ENCODE measurements at places on chromosomes 4 and X. TPM values are rescaled to one million over a fixed set of nuclear protein-coding genes. Genes with fewer than 3 reads are reported as not detected.
A peak's percentile ranks its signal among the peaks of the same experiment; 100 is the strongest.

DNA sequence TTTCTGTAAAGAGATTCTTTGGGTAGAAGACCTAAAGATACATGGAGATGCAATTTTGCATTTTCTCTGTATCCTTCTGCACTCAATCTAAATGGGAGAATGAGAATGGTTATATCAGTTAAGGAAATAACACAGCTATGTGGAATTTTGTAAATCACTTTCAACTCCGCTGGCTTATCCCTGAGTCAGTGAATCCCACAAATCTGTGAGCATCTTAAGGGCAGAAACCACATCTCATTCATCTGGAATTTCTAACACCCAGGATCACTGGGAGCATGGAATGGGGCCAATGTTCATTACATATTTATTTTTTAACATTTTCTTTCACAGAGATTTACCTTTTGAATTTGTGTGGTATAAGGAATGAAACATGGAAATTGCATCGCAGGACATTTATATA is 167.8 kb downstream of the CFAP47 start:
- DNase-seq: no peak

DNA sequence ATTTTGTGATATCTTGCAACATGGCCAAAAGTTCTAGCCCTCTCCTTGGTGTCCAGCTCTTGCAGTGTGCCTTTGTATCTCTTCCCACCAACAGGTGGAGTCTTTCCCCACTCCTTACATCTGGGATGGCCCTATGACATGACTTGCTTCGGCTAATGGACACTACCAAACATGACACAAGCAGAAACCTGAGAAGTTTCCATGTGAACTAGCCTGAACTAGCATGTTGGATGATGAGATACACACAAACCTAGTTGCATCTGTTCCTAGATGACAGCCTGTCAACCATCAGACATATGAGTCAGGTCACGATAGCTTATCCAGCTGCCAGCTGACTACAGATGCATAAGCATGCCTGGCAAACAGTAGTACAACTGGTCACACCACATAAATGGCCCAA is 207.5 kb upstream of the FTHL17 start:
- no peak for DNase-seq

GRCh38 chrX:107827852-107828251 is 2.2 kb downstream of the MID2 start:
- DNase-seq: no peak

DNA sequence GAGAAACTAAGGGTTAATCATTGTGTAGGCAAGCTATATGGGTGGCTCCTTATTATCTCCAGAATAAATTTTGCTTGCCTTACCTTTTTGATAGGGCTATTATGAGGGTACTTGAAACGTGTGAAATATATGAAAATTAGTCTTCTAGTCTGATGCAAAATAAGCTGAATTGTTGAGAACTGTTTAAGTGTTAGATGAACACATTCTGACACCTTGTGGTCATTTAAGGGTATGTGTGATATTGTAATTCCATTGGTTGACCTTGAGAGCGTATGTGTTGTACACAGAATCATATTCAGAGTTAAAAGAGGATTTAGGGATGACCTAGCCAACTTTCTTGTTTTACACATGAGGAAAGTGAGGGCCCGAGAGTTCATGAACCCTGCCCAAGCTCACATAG is 44.6 kb upstream of the LINC00632 start:
- no peak for DNase-seq

- no peak for DNase-seq
These were observed 2.1 kb upstream of the STAP1 start for GRCh38 chr4:67556436-67556835.

DNA sequence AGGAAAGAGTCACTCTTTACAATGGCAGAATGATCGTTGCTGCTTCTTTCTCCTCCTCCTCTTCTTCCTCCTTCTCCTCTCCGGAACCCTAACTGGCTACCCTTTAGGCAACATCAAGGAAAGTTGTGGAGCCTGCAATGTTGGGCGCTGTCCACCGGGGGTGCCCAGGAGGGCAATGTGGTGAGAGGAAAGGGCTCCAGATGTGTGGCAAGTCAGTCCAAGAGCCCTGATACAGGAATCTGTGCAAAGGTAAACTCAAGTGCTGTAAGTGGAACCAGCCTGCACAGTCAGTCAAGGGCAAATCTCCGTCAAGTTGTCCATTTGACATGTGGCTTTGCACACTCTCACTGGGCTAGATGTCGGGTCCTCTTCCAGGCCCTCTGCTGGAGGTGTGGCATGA is 2.8 kb downstream of the RTL5 start:
- DNase-seq: no peak

GRCh38 chr4:41853973-41854372 is 81.3 kb upstream of the TMEM33 start:
- no peak for DNase-seq

GRCh38 chr4:182062458-182062857 is 180.7 kb upstream of the TENM3 start:
- DNase-seq: no peak

- no peak for DNase-seq
These were observed 76.7 kb downstream of the SCD5 start for GRCh38 chr4:82721819-82722423.

DNA sequence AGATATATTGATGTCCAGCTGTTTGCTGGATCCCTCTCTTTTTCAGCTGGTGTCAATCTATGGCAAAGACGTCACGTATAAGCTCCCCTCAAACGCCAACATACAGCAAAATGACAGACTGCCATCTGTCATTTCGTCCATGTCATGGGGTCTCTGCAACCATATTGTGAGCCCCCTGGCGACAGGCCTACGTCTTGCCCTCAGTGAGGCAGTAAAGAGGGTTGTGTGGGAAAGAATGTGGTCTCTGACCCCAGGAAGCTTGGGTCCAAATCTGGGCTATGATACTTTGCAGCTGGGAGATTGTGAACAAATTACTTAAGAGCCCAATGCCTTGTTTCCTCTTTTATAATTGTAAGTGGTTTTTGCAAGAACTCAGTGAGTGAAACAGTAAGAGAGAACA is 7.4 kb downstream of the SUPT20HL2 start:
- DNase-seq: no peak

GRCh38 chrX:47933946-47934345 is 69.8 kb downstream of the ZNF182 start:
- DNase-seq: no peak

DNA sequence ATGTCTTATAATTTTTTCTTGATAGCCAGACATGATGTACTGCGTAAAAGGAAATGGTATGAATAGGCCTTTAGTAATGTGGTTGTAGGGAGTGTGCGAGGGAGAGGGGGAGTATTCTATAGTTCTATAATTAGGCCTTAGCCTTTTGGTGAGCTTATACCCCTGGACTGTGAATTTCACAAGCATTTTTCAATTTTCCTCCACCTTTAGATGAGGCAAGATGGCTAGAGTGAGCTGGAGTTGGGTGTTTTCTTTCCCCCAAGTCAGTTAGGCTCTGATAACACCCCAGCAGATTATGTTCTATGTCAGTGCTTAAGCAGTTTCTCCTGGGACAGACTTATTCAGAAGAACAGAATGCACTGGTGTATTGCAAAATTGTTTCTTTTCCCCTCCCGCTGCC is 210.2 kb upstream of the NPY2R start:
- DNase-seq: no peak

DNA sequence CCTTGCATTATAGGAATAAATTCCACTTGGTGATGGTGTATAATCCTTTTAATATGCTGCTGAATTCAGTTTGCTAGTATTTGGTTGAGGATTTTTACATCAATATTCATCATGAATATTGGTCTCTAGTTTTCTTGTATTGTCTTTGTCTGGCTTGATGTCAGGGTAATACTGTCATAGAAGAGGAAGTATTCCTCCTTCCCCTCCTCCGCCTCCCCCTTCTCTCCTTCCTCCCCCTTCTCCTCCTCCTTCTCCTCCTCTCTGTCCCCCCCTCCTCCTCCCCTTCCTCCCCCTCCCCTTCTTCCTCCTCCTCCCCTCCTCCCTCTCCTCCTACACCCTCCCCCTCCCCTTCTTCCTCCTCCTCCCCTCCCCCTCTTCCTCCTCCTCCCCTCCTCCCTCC is 65.8 kb downstream of the RGS12 start:
- DNase-seq: no peak

GRCh38 chr4:185654965-185655554 is 119.8 kb upstream of the PDLIM3 start:
- DNase-seq: no peak

DNA sequence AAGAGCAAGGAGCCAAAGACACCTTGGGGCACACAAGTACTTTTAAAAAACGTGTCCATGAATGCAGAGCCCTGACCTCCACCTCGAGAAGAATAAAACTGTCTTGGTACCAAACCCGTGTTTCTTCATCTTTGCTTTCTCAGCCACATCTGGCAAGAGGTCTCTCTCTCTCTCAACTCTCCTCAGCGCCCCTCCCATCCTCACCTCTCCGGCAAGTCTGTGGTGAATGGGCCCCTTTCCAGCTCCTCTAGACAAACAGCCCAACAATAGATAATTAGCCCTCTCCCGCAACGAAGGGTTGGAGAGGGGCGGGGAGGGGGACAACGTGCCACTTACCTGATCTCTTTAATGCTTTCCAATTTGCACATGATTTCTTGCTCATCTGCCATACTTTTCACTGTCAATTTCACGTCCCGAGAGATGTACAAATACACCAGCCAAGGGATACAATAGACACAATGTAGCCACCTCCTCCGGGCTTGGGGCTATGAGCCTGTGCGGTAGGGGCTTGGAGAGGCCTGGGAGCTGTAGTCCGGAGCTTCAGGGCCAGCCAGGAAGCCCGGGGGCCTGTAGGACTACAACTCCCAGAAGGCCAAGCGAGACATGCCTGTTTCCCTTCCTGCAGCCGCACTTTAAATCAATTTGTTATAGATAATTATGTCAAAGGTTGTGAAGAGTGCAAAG is at the start of gene ZC4H2:
ZC4H2 (minus strand) TSS at position 462 of the 684 bp plus-strand sequence; CDS start at position 389, 73 bp downstream.
- peak; percentile 84 for DNase-seq

GRCh38 chrX:41933546-41933945 is 10.2 kb upstream of the CASK start:
- no peak for DNase-seq

KLHL13 gene
- total RNA-seq: 7.0 TPM

ODAPH gene
- not detected for total RNA-seq

All from ascending aorta (tissue), 2 donors.